CD4-positive, alpha-beta T cell treated with Interferon alpha-2 for 1 hour (primary cell): ENCODE measurements at places on chromosomes 3 and 15.

GRCh38 chr3:50364573-50365079 is 5.3 kb upstream of the TMEM115 start:
- no peak for DNase-seq

GRCh38 chr15:48471073-48471472 is 139.8 kb downstream of the DUT start:
- no peak for DNase-seq

- DNase-seq = no peak
Observed at GRCh38 chr15:70259640-70260508, 162.2 kb upstream of the TLE3 start.

GRCh38 chr3:147423798-147424580 is 14.8 kb downstream of the ZIC1 start:
- no peak for DNase-seq

DNA sequence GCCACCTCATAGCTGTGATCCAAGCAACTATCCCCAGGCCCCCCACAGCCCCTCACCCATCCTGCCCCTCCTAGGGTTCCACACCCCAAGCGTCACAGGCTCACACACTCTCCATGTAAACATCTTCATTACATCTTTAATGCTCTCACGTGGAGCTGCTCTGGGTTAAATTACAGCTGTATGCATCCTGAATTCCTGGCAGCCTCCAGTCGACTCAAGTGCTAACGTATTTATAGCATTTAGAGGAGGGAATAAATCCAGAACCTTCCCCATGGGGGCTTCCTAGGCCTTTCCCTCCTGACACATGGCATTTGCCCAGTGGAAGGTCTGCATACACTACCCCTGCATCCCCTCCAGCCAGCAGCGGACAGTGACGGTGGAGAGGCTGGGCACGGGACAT is 9.6 kb downstream of the C3orf18 start:
- DNase-seq = no peak

DNA sequence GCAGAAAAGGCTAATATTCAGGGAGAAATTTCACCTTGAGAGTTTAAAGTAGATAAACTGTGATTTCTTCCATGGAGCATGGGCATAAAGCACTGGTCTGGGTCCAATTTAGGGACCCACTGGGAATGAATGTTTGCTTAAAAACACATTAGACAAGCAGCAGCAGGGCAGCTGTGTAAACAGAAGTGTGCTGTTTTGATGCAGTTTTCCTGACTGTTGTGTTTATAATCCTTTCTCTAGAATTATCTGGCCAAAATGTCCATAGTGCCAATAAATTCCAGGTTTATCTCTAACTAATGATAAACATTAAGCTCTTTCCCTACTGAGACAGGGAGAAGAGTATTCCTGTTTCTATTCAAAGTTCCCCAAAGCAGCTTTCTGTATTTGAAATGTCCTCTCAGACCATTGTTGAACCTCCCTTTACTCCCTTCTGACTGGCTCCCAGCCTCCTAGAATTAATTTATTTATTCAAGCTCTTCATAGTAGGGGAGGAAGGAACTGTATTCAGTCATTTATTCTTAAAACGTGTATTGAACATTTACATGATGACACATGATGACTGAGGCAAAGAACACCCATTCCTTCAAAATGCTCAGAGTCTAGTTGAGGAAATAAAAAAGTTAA is 7.0 kb upstream of the TM4SF18 start:
- DNase-seq = no peak

DNA sequence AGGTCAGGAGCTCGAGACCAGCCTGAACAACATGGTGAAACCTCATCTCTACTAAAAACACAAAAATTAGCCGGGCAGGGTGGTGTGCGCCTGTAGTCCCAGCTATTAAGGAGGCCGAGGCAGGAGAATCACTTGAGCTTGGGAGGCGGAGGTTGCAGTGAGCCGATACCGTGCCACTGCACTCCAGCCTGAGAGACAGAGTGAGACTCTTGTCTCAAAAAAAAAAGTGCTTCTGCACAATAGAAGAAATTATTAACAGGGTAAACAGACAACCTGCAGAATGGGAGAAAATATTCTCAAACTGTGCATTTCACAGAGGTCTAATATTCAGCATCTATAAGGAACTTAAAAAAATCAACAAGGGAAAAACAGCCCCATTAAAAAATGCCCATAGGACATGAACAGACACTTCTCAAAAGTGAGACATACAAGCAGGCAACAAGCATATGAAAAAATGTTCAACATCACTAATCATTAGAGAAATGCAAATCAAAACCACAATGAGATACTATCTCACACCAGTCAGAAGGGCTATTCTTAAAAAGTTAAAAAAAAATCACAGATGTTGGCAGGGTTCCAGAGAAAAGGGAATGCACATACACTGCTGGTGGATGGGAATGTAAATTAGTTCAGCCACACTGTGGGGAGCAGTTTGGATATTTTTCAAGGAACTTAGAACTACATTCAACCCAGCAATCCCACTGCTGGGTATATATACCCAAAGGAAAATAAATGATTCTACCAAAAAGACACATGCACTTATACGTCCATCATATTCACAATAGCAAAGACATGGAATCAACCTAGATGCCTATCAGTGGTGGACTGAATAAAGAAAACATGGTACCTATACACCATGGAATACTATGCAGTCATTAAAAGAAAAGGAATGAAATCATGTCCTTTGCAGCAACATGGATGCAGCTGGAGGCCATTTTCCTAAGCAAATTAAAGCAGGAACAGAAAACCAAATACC is 75.5 kb downstream of the MSL2 start:
- DNase-seq = no peak

DNA sequence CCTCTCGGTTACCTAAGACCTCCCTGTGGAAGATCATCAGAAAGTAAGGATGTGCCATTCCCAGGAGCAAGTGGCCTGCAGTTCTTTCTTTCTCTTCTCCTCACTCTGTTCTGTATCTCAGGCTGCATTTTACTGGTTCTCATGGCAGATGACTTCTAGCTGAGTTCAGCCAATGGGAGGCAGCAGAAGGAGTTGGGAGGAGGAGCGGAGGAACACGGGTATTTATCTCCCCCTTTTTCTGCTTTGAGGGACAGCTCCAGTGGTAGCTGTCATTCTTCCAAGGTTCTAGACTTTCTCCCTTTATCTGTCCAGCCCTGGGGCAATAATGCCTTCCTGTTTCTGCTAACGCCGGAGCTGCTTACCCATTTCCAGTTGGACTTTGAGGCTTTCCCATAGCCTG is 339.9 kb downstream of the NR2F2 start:
- no peak for DNase-seq

DNA sequence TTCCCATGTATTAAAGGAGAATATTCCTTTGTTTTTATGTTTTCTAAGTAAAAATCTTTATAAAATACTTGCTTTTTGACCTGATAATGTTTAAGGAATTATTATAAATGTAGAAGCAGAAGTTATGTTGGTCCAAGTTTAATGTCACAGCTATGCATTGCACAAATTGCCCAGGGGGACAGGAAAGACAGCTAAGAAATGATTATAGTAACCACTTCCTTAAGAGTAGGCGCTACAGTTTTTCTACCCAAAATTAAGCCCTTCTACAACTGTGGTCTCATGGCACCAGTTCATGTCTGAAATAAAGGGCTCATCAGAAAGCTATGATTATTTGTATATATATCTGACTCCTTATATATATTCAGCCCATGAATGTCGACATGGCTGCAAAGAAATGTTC is 176.4 kb downstream of the GBE1 start:
- DNase-seq = no peak

DNA sequence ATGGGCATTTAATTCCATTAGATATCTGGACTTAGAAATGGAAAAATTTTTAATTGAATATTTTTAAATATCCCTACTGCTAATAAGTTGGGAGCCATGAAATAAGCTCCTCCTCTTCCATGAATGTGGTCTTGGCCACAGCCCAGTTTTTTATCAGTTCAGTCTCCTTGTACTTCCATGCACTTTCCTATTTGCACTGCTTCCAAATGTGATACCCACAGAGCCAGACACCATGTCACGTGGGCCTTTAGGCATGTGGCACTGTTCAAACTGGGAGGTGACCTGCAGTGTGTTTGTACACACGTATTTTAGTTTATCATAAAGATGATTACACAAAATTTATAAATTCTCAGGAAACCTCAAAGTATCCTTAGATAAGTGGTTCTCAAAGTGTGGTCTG is 80.1 kb upstream of the DGKG start:
- DNase-seq = no peak

- no peak for DNase-seq
Observed at GRCh38 chr15:34338347-34338746, 766 bp upstream of the SLC12A6 start.

DNA sequence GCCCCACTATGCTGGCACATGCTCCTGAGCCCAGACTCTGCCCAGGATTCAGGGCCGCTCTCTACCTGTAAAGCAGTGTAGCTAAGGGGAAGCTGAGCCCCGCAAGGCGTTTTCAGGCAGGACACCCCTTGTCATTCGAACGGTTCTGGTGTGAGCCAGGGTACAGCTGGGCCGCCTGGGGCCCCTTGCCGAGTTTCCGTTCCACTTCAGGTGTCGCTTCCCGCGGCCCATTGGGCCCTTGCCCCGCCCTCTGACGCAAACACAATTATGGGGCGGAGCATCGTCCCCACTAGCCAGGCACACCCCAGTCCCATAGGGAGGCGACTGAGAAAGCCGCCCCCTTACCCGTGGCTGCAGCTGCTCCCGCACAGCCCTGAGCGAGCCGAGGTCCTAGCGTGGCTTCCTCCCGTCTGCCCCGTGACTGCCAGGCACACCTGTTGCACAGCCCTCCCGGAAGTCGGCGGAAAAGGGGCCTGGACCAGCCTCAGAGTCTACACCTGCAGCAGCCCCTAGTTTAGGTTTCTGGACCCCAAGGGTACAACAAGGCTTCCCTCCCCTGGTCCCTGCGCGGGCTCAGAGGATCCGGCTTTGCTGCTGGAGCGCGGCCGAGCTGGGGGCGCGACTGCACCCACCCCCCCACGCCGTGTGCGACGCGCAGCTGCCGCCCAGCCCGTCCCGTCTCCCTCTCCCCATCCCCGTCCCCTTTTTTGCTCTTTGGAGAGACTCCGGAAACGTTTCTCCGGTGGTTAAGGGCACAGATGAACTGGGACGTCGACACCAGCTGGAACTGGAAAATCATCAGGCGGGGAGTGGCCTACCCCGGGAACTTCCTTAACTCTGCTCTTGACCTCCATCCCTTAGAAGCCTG is at the start of gene PLSCR2:
Gene PLSCR2, minus strand, starts transcription at position 412 of the 868 bp plus-strand sequence. CDS start 9,657 bp downstream, outside the sequence.
- DNase-seq = peak; percentile 88

DNA sequence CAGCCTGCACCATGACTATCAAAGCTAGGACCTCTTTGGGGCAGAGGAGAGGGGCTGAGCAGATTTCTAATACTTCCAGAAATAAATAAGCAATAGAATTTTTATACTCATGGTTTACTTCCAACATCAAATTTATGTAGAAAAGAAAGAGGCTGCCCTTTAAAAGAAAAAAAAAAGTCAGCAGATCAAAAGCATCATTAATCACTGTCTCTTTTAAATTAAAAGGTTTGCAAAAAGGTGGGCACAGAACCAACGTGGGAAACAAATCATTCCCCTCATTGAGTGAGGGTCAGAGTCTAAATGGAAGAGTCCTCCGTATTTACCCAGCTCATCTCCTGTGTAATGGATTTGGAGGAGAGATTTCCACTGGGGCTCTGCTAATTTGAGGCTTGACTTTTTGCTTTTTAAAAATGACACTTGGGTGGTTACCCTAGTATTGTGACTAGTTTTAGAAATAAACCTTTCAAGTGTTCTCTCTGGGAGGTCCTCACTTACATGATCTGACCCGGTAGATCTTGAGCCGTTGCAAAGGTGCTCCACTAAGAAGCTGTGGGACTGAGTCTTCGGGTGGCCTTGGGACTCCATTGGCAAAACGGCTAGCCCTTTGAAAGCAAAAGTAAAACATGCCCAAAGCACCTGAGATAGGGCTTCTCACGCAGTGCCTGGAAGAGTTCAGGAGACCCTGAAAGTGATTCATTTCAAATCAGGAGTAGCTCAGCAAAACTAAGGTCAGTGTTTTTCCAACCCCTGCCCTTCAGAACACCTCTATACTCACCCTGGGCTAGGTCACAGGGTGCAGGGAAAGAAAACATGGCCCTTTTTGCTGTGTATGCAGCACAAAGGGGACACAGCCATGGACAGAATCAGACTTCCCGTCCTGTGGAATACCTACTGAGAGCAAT is 320.9 kb downstream of the FOXP1 start:
- no peak for DNase-seq

- DNase-seq = peak; percentile 84
Observed at GRCh38 chr15:75202251-75203016, 752 bp downstream of the C15orf39 start.

DNA sequence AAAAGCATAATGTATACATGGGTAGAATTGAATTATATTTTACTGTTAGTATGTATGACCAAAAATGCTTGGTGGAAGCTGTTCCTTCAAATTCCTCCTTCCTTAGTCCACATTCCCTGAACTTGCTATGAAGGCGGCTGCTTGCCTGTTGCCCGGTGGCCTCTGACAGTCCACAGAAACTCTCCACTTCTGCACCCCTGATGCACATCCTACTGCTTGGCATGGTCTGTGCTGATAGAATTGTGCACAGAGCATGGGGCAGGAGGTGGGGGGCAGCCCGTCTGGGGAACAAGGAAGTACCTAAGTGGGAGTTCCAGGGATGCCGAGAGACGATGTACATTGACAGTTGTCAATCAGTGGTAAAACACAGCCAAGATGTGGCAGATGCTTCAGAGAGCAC is 33.7 kb upstream of the GABRB3 start:
- no peak for DNase-seq

DNA sequence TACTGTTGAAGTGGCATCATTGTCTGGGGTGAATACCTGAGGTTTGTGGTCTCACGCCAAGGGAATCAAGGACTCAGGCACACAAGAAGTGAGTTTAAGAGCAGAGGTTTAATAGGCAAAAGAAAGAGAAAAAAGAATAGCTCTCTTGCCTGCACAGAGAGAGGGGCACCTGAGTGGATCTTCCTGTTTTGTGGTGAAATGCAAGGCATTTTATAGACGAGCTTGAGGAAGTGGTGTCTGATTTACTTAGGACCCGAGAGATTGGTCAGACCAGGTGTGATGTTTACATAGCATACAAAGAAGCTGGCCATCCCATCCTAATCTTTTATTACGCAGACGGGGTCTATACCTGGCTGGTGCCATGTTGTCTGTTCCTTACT is 13.2 kb downstream of the CCR5 start:
- DNase-seq = no peak

GRCh38 chr15:69825941-69826818 is 271.5 kb downstream of the TLE3 start:
- no peak for DNase-seq

GRCh38 chr3:49530231-49530630 is 24.0 kb upstream of the BSN start:
- no peak for DNase-seq

GRCh38 chr3:119933207-119933606 is 151.3 kb downstream of the NR1I2 start:
- no peak for DNase-seq

- no peak for DNase-seq
Observed at GRCh38 chr3:188342991-188343732, 189.2 kb downstream of the LPP start.

DNA sequence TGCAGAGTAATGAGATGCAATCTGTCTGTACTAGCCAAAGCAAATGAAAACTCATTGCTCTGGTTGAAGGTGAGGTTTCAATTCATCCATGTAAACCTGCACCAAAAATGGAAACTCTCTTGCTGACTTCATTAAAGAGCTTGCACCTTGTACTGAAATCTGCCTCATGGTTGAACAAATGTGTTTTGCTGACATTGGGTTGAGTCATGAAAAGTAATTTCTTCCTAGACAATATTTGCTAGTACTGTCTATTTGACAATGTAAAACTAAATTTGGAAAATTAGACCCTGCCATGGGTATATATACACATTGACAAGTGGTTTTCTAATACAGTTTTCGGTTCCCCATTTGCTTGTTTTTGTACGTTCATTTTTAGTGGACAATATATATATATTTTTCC is 33.3 kb downstream of the RYR3 start:
- DNase-seq = no peak
